HFF-Myc (cell line): ENCODE measurements at places on chromosomes 2 and 18.

- DNase-seq: no peak
Measured at GRCh38 chr2:220441404-220441803, 814.0 kb downstream of the SLC4A3 start.

DNA sequence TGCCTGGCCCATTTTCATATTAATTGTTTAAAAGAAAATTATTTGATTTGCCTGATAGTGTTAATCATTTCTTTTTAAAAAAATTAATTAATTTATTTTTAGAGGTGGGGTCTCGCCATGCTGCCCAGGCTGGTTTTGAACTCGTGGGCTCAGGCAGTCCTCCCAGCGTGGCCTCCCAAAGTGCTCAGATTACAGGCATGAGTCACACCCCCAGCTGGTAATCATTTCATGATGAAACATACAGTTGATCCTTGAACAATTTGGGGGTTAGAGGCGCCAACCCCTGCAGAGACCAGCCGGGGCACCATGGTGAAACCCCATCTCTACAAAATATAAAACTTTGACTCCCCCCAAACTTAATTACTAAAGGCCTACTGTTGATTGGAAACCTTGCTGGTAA, 7.9 kb downstream of the GPN1 start:
- DNase-seq: no peak

DNA sequence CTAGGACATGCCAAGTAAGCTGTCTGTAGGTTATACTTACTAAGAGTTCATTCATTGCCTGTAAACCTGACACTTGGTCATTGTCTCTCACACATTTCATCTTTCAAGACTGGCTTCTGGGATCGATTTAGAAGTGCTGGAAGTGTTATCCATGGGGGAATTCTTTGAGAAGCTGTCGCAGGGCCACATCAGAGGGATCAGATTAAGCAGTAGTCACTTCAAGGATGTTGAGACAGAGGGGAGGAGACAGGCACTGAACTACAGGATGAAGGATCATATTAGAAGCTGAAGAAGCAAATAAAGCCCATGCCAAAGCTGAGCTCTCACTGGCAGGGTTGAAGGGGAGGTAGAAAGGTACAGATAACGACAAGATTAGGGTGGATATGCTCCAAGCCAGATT, 49.0 kb downstream of the CDK15 start:
- DNase-seq: no peak

DNA sequence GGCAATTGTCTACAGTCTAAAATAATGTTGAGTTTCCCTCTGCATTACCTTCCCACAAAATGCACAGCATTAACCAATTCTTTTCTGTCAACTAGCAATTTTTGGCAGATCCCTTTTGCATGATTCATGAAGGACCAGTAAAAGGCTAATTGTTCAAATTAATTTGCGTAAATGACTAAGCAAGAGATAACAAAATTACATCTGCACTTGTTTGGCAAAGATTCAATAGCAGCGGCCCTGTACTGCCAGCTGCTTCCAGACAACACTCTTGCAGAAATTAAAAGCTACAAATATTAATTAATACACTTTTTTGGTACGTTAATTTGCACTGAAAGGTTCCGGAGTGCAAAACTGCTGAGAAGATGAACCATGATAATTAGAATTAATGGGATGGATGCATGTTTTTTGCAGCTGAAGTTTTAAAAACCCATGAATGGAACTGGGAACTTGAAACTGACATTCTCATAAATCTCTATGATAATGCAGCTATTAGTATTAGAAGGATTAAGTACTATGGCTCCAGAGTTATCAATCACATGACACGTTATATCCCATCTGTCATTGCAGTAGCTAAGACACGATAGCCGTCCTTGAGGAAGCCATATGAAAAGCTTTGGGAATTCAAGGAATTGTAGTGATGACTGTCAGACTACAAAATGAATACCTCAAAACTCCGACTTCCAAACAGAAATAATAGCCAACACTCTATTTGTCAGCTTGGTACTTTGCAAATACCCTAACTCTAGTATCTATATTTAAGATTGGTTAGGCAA, 1268.3 kb upstream of the ACVR2A start:
- DNase-seq: no peak

- no peak for DNase-seq
Measured at GRCh38 chr2:176483901-176484568, 214.8 kb downstream of the MTX2 start.

GRCh38 chr2:16257322-16258028, 317.1 kb downstream of the MYCN start:
- DNase-seq: no peak

DNA sequence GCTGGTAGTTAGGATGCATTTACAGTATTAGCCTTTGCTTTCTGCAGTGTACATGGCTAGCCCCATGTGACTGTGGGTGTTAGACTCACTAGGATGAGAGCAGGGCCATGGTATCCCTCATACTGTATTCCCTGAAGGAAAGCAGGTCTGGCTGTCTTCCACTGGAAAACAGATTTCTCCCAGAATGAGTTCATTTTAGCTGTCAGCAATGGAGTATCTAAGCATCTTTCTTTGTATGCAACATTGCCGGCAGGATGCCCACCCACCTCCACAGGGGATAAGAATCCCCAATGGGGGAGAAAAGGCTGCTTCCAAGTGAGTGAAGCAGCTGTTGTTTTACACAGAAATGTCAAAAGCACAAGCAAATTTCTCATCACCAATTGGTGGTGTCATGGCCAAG, 142.7 kb upstream of the KLHL14 start:
- no peak for DNase-seq
